ENCODE measurements at places on chromosomes 7 and 10. TPM values are rescaled to one million over a fixed set of nuclear protein-coding genes. Genes with fewer than 3 reads are reported as not detected.

Gene DOCK1
- total RNA-seq: 64.6 TPM

GRCh38 chr7:425794-426188, 93.9 kb downstream of the PDGFA start:
- DNase-seq: no peak

- DNase-seq: no peak
Observed at GRCh38 chr7:139798892-139799291, 21.1 kb upstream of the HIPK2 start.

DNA sequence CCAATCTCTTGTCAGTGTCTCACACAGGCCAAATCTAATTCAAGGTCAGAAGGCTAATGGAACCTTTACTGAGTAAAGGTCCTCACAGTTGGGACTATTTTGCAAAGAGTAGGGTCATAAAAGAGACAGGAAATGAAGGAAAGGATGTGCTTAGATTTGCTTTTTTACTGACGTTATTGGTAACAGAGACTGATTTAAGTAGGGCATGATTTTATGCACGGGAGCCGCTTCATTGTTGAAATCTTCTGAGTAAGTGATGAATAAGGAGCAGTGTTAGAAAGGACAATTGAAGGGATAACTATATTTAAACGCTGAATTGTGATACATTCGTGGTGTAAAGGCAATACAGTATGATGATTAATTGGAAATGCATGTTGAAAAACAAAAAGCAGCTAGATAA, 261.5 kb downstream of the MALRD1 start:
- no peak for DNase-seq

DNA sequence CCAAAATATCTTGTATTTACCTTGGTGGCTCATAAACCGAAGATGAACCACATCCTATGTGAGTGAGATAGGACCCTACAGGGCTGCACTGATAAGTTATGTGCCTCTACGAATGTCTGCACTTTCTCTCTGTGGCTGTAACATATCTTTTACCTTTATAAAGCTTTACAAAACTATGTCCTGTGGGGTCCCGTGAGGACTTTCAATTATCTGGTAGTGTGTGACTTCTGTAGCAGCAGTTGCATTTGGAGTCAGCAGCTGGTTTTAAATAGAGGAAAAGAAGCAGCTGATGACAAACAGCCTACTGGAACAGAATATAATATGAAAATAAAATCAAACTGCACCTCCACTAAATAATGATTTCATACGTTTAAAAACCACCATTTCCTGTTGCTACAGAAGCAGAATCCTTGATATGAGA, 222.4 kb upstream of the GNAI1 start:
- no peak for DNase-seq

GRCh38 chr10:71969929-71970328, 5.7 kb downstream of the CHST3 start:
- no peak for DNase-seq

DNA sequence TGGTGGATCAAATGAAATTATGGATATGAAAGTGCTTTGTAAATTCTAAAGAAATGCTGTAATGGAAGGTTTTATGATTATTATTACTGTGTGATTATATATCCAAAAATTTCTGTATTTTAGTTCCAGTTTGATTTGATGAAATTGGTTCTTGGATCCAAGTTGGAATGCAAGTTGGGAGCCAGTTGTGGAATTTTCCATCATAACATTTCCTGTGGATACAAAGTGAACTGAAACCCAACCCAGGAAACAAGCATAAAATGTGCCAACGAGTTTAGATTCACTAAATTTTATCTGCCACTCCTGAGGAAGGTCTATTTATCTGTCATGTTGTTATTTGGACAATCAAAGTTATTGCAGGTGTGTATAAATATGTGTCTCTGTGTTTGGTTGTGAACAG, 131.4 kb upstream of the MDFIC start:
- DNase-seq: no peak

- DNase-seq: no peak
Observed at GRCh38 chr7:104862719-104863118, 151.3 kb upstream of the KMT2E start.

- no peak for DNase-seq
Observed at GRCh38 chr7:74656441-74656836, 1.1 kb upstream of the GTF2I start.

Data from vagina (tissue), 2 donors.